ENCODE measurements at places on chromosomes 4 and X.
A peak's percentile ranks its signal among the peaks of the same experiment; 100 is the strongest.

DNA sequence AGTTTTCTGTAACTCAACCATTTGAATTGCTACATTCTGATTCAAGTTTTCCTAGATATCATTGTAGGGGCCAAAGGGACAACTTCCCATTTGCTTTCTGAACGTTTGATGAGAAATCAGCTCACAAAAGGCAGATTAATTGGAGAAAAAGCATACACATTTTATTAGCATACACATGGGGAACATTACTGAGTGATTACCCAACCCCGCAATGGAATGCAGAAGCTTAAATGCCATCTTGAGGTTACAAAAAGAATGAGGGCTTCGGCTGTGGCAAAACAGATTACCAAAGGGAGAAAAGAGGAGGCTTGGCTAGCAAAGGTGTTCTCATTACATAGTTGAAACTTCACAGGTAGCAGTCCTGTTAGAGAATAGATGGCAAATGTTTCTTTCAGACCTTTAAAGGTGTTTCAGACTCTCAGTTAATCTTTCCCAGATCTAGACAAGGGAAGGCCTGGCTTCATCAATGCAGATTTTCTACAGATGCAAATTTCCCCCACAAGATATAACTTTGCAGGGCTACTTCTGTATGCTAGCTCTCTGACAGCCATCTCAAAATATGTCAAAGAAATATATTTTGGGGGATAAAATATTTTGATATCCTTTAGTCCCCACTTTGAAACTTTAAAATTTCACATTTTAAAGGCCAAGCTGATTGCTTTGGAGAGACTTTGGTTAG, 26.5 kb upstream of the HERC6 start:
- H3K27ac ChIP-seq, result no peak overlapping the region
- no peak overlapping the region for H3K4me3 ChIP-seq
- H3K36me3 ChIP-seq, result no peaks in the 10 kb centered on the region

DNA sequence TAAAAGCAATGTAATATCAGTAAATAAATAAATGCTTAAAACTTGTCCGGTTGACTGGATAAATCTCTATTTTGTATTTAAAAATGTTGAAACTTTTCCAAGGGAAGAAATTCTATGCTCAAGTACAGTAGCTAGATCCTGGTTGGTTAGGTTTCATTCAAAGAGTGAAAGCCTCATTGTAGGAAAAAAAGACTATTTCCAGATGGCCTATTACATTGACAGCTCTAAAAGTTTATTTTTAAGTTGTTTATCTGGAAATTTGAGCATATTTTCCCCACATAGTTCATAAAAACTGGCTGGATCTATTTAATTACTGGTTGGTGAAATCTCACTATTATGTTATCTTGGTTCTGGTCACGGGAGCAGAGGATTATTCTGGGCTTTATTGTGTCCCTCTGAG, 38.0 kb downstream of the FRAS1 start:
- no peak for DNase-seq
- no peak overlapping the region for H3K27ac ChIP-seq
- H3K4me3 ChIP-seq, result no peak overlapping the region
- H3K4me1 ChIP-seq, result no peaks in the 10 kb centered on the region
- peaks cover 4% of the 10 kb centered on the region for H3K27me3 ChIP-seq
- H3K36me3 ChIP-seq, result no peaks in the 10 kb centered on the region

- no peak for DNase-seq
- H3K27me3 ChIP-seq, result no peaks in the 10 kb centered on the region
- no peak overlapping the region for H3K27ac ChIP-seq
Observed at GRCh38 chr4:176583278-176583677, 209.4 kb downstream of the VEGFC start.

- H3K4me1 ChIP-seq, result no peaks in the 10 kb centered on the region
- no peak overlapping the region for H3K27ac ChIP-seq
- no peaks in the 10 kb centered on the region for H3K27me3 ChIP-seq
- H3K36me3 ChIP-seq, result no peaks in the 10 kb centered on the region
Observed at GRCh38 chr4:120561648-120562047, 360.9 kb downstream of the PRDM5 start.

- peak overlapping the region; percentile 37 for H3K27ac ChIP-seq
- no peaks in the 10 kb centered on the region for H3K36me3 ChIP-seq
- H3K4me1 ChIP-seq, result peaks cover 2% of the 10 kb centered on the region
- DNase-seq, result no peak
Observed at GRCh38 chr4:169115897-169116254, 105.8 kb upstream of the CBR4 start.

DNA sequence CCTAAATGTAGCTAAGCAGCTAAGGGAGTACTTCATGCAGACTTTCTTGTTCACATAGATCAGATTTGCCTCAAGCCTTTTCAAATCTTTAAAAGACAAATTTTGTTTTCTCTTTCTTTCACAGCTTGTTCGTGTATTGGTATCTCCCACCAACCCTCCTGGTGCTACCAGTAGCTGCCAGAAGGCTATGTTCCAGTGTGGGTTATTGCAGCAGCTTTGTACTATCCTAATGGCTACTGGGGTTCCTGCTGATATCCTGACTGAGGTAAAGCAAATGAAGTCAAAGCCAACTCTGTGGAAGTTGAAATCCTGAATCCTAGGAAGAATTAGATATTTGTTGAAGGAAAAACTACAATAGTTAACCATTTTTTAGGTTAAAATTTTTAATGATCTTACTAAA, 62.6 kb downstream of the USO1 start:
- peaks cover 14% of the 10 kb centered on the region for H3K36me3 ChIP-seq
- H3K4me3 ChIP-seq, result no peak overlapping the region
- no peaks in the 10 kb centered on the region for H3K27me3 ChIP-seq
- H3K4me1 ChIP-seq, result no peaks in the 10 kb centered on the region

DNA sequence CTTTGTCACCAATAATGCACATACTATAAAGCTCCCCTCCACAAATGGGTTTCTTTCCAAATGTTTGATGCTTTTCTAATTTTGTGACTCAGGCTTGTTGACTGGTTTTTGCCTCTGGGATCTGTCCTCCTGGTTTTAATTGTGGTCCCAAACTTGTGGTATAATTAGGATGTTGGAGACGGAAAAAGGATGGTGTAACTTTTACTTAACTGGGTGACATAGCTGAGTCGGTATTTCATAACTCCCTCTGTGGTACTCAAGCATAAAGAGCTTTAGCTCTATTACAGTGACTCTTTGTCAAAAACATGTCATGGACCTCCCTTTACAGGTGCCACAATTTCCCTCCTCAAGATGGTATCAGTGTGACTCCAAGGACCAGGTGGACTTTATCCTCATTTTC, 119.7 kb upstream of the RBPJ start:
- DNase-seq, result no peak
- no peak overlapping the region for H3K27ac ChIP-seq
- H3K4me1 ChIP-seq, result peaks cover 64% of the 10 kb centered on the region
- H3K27me3 ChIP-seq, result no peaks in the 10 kb centered on the region

DNA sequence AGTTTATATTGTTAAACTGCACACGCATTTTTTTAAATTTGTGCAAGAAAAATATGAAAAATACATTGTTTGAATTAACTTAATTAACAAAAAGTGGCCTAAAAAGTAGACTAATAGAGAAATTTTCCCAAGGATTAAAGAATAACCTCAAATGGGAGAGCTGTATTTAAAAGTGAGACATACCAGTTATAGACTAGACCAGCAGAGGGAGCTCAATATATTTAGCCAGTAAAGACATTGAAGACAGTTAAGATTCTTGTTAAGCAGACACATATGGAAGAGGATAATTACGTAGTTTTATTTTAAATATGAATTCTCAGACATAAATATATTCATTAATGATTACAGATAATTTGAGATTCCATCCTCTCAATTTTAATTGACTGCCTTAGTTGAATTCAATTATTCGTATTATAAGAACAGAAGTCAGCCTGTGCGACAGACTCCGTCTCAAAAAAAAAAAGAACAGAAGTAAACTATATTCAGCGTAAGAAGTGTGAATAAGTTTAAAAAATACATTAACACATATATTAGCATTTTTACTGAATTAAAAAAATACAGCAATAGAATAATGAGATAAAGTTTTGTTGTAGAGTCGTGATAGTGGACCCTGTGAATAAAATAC, 64.8 kb downstream of the GLRA3 start:
- peaks cover 3% of the 10 kb centered on the region for H3K27me3 ChIP-seq
- no peak overlapping the region for H3K4me3 ChIP-seq
- DNase-seq, result no peak
- H3K27ac ChIP-seq, result no peak overlapping the region

- no peak overlapping the region for H3K27ac ChIP-seq
- H3K4me3 ChIP-seq, result no peak overlapping the region
- H3K4me1 ChIP-seq, result peaks cover 11% of the 10 kb centered on the region
- H3K36me3 ChIP-seq, result no peaks in the 10 kb centered on the region
- DNase-seq, result peak; percentile 21
Observed at GRCh38 chr4:119286377-119287002, 35.4 kb downstream of the FABP2 start.

- H3K27me3 ChIP-seq, result no peaks in the 10 kb centered on the region
- peaks cover 14% of the 10 kb centered on the region for H3K36me3 ChIP-seq
- no peak for DNase-seq
- H3K4me1 ChIP-seq, result peaks cover 45% of the 10 kb centered on the region
- H3K4me3 ChIP-seq, result no peak overlapping the region
Observed at GRCh38 chrX:56797574-56798338, 68.7 kb downstream of the NBDY start.

GRCh38 chr4:76305971-76306881, at the start of gene STBD1:
STBD1 (plus strand) TSS chr4:76306733; CDS start chr4:76306770, 37 bp downstream.
- H3K36me3 ChIP-seq, result no peaks in the 10 kb centered on the region
- peaks cover 27% of the 10 kb centered on the region for H3K27me3 ChIP-seq
- H3K27ac ChIP-seq, result no peak within 1 kb of the TSS
- H3K4me3 ChIP-seq, result peak within 1 kb of the TSS; percentile 75
- H3K4me1 ChIP-seq, result peaks cover 22% of the 10 kb centered on the region

DNA sequence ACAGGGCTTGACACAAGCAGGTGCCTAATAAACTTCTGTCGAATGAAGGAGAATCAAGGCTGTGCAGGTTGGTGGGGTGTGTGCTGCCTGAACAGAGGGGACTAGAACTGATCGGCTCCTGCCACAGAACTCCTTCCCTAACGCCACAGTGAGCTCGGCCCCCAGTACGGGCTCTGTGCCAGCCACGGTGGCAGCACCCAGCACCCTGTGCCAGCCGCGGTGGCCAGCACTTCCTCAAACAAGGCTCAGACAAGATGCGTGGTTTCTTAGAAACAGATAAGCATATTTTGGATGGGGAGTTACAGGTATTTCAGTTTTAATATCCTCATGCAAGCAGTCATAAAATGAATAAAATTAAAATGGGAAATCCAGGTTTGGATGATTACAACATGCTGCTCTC, 26.0 kb upstream of the C4orf50 start:
- no peaks in the 10 kb centered on the region for H3K4me1 ChIP-seq
- H3K27ac ChIP-seq, result no peak overlapping the region
- no peak overlapping the region for H3K4me3 ChIP-seq

DNA sequence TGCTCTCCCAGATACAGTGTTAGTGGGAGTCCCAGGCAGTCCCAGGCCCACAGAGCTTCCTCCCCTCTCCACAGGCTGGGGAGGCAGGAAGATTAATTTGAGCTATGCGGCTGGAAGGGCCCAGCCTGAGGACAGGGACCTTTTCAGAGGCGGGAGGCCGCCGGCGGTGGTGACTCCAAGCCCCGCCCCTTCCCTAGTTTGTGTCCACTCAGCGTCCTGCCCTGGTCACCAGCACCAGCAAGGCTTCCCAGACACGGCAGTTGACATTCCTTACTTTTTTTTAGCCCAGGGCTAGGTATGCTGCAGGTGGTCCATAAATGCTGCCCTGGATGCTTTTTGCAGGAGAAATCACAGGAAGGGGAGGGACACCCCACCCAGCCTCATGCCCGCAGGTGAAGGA, 67.7 kb upstream of the LRPAP1 start:
- no peak for DNase-seq
- H3K4me1 ChIP-seq, result no peaks in the 10 kb centered on the region
- H3K27ac ChIP-seq, result no peak overlapping the region
- H3K4me3 ChIP-seq, result no peak overlapping the region

DNA sequence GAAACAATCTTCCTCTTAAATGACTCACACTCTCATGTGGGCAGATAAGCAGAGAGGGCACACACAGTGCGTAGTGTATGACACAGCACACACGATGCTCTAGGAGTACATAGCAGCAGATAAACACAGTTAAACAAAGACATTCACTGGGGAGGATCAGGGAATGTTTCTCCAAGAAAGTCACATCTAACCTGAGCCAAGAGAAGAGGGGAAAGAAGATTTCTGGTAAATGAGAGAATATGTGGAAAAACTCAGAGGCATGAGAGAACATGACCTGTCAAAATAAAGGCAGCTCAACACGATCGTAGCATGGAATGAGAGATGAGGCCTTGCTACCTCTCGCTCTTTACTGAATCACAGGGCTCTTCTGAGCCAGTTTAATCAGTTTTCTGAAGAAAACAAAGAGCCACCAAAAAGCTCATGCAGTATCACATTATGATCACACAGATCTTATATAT, 251.0 kb downstream of the ANK2 start:
- no peak overlapping the region for H3K27ac ChIP-seq
- H3K4me1 ChIP-seq, result peaks cover 5% of the 10 kb centered on the region
- no peak for DNase-seq
- H3K27me3 ChIP-seq, result peaks cover 4% of the 10 kb centered on the region
- H3K4me3 ChIP-seq, result no peak overlapping the region

DNA sequence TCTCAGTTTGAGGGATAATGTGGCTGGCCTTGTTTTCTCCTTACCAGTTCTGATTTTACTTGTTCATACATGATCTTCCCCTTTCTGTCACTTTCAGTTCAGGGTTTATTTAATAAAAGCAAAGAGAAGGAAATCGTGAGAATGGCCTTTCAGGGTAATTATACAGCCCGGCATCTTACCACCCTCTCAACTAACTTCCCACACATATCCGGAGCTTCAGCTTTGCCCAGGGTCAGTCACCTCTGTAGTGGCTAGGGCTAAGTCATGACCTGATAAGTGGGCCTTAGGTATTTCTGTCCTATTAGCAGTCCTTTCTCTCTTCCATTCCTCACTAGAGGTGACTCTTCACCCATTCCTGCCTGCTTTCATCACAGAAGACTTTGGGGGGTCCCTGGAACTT, 15.8 kb downstream of the TRPC5 start:
- no peaks in the 10 kb centered on the region for H3K4me1 ChIP-seq
- H3K4me3 ChIP-seq, result no peak overlapping the region
- no peaks in the 10 kb centered on the region for H3K27me3 ChIP-seq
- no peak for DNase-seq

DNA sequence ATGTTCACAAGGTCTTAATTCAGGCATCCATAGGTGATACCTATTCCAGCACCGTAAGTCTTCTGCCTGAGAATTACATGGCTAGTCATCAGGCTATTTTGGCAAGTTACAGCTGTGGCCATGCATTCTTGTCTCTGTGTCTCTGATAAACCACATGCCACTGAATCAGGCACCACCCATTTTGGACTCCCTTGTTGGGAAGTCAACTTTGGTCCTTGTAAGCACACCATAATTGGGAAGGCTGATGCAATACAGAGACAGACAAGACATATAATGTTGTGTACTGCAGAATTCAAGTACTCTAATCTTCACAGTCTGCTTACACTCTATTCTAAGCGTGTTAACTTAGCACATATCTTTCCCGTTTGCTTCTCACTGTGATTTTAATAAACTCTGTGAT, 483.7 kb upstream of the FTHL17 start:
- H3K27me3 ChIP-seq, result no peaks in the 10 kb centered on the region
- no peaks in the 10 kb centered on the region for H3K36me3 ChIP-seq
- DNase-seq, result no peak
- H3K27ac ChIP-seq, result no peak overlapping the region

- peaks cover 3% of the 10 kb centered on the region for H3K4me1 ChIP-seq
- H3K36me3 ChIP-seq, result peaks cover 2% of the 10 kb centered on the region
- H3K27me3 ChIP-seq, result no peaks in the 10 kb centered on the region
- no peak overlapping the region for H3K27ac ChIP-seq
Observed at GRCh38 chrX:141158084-141158483, 18.8 kb downstream of the LDOC1 start.

All from activated naive CD8-positive, alpha-beta T cell treated with anti-CD3 and anti-CD28 coated beads, Interleukin-2, amount 50 U/mL, for 24 hours (primary cell).